ENCODE measurements at places on chromosomes 4 and X.

DNA sequence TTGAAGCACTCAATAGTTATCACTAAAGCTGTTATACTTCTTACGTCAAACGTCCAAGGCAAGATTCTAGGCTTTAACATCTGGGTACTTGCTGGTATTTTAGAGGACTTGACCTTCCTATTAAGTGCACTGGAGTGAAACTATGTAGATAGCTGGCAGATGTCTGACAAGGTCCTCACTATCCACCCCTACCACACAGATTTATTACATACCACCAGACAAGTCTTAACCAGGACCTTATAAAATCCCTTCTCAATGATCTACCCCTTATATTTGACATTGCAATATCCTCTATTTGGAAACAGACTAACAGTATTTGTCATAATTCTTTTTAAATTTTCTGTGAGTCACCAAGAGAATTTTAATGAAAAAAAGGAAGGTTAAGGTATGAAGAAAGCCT, 78.8 kb downstream of the PDGFC start:
- DNase-seq: no peak

DNA sequence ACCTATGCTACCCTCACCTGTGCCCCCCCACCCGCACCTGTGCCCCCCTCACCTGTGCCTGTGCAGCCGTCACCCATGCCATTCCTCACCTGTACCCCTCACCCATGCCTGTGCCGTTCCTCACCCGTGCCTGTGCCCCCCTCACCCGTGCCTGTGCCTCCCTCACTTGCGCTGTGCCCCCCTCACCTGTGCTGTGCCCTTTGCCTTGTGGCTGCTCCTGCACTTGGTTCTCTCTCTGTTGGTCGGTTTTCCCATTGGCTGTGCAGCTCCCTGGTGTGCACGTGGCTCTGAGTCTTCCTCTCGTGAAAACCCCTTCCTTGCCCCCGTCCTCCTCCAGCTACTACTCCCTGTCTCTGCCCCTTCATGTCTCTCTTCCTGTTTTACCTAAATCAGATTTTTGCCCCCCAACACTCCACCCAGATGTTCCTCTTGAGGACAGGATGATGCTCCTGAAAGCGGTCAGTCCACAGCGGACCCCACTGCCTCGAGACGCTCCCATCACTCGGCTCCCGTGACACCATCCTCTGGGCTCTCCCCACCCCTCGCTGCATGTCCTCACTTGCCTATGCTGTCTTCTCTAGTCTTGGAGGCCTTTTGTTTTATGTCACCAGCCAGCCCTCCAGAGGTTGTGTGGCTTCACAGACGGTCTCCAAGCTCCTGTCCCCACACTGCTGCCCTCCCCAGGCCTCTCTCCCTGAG, 6.8 kb downstream of the MAEA start:
- no peak for DNase-seq

GRCh38 chr4:121155893-121156292, 8.2 kb downstream of the TNIP3 start:
- no peak for DNase-seq

- no peak for DNase-seq
Measured at GRCh38 chr4:67436742-67437141, 108.6 kb downstream of the CENPC start.

GRCh38 chrX:46648660-46649059, 75.1 kb downstream of the CHST7 start:
- no peak for DNase-seq

DNA sequence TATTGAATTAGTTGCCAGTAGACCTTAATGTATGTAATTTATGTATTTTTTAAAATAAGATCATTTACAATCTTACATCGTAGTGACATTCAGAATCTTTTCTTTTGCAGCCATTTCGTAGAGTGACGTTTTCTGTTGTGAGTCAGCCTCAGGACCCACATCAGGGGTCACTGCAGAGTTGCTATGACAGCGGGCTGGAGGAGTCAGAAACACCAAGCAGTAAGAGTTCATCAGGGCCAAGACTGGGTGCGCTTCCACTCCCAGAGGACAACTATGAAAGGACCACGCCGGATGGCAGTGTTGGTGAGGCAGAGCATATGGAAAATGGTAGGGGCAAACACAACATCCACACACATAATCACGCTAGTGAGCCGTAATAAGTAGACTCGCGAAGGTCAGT, 199.9 kb downstream of the PCDH7 start:
- no peak for DNase-seq

GRCh38 chrX:135275973-135276372, 24.1 kb downstream of the ETDA start:
- DNase-seq: no peak

DNA sequence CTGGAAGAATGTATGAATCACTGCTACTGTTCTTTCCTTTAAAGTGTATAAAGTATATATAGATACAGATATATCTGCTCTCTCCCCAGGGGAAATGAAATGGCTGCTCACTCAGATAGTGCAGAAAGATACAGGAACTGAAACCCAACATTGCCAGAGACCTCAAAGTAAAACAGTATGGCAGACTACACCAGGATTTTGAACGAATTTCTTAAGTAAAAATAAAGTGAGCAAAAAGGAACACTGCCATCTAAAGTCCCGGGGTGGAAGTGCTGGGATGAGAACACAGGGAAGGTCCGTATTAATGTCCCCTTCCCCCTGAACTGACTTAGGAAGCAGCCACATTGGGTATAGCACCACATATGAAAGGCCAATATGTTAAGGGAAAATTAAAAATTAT, 93.4 kb downstream of the TMA16 start:
- no peak for DNase-seq

DNA sequence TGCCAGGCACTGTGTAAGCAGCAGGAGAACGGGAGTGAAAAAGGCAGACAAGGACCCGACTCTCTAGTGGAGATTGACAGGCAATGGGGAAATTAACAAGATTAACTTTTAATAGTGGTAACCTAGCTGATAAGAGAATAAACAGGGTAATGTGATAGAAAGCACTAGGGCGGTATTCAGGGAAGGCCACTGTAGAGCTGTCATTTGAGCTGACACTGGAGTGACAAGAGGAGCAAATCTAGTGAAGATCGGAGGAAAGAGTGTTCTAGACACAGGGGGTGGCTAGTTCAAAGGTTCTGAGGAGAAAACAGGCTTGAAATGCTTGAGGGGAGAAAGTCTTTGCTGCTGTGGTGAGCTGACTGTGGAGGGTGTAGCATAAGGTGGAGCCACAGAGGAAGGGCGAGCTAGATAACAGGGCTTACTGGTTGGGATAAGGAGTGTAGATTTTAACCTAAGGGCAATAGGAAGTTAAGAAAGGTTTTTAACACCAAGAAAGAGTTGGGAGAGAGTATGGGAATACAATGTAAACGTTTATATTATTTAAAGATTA, 122.8 kb downstream of the SLC10A7 start:
- no peak for DNase-seq
